ENCODE measurements at places on chromosomes 12 and 14.

GRCh38 chr12:46948936-46949545, 123.2 kb upstream of the SLC38A4 start:
- DNase-seq, result no peak

DNA sequence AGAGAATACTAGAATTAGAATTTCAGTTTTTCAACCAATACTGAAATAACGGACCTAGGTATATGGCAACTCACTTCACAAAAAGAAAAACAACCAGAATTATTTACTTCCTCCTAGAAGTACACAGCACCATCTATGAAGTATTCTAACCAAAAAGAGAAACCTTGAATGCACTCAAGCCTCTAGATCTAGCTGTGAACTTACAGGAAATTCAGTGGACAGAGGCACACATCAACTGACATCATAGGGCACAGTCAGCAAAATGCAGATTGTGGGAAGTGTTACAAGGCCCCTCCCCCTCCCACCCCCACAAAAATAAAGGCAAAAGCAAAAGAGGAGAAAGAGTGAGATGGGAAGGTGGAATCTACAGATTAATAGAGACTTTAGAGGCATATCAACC, 102.4 kb downstream of the TMTC1 start:
- no peak for DNase-seq

DNA sequence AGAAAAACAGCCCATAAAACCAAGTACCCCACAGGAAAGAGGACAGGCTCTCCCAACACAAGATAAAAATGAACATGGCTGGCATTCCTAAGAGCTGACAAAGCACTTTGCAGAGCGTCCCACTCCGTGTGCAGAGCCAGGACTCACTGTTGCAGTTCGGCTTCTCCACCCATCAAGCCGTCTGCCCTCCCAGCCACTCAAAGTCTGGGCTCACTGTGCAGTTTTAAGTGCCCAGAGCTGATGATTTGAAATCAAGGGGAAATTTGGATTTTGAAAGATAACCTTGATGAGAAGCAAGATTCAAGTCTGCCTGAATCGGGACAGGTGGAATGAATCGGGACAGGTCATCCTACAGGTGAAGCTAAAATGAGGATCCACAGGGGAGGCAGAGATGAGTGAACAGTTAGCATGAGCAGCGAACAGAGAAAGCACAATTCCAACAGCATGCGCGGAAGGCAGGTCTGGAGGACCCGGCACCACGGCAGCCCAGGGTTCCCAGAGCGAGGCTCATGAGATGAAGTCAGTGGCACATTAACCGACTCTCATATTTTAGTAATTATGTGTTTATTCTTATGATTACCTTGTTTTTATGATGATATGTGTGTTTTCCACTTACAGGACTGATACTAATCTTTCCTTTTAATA, 39.8 kb upstream of the GPR68 start:
- DNase-seq, result no peak

GRCh38 chr14:89625244-89625713, 208.2 kb upstream of the FOXN3 start:
- no peak for DNase-seq
